ENCODE measurements at places on chromosomes 5 and 9. TPM values are rescaled to one million over a fixed set of nuclear protein-coding genes. Genes with fewer than 3 reads are reported as not detected.

DNA sequence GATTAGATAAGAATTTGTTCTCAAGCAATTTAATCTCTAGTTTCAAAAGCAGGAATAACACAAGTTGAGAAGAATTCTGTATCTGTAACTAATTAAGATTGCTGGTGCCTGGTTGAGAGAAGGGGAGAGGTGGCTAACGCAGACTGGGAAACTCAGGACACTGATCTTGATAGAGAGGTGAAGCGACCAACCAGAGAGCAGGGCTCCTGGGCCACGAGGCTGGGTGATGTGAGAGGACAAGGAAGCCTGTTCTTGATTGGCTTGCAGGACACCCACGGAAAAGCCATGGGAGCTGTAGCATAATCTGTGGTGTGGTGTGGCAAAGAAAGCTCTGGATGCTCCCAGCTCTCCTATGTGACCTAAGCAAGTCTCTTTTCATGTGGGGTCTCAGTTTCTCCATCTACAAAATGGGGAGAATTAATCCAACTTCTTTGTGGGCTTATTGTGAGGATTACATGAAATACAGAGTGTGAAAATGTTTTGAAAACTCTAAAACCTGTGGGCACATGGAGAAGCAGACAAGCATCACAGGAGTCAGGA lies 594.1 kb upstream of the BRINP1 start:
- DNase-seq, result no peak

DNA sequence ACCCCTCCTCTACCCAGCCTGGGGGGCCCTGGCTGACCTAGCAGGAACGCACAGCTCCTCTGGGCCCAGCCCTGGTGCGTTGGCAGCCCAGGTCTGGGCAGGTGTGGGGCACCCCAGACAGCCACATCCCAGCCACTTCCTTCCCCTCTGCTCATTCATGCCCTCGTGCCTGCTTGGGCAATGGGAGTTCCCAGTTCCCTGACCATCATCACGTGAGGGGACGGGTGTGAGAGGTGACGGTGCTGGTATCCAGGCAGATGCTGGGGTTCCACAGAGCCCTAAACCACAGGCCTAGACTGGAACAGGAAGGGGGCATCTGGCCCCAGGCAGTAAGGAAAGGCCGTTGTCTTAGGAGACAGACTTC lies 8.4 kb downstream of the RALGDS start:
- peak; percentile 41 for DNase-seq

DNA sequence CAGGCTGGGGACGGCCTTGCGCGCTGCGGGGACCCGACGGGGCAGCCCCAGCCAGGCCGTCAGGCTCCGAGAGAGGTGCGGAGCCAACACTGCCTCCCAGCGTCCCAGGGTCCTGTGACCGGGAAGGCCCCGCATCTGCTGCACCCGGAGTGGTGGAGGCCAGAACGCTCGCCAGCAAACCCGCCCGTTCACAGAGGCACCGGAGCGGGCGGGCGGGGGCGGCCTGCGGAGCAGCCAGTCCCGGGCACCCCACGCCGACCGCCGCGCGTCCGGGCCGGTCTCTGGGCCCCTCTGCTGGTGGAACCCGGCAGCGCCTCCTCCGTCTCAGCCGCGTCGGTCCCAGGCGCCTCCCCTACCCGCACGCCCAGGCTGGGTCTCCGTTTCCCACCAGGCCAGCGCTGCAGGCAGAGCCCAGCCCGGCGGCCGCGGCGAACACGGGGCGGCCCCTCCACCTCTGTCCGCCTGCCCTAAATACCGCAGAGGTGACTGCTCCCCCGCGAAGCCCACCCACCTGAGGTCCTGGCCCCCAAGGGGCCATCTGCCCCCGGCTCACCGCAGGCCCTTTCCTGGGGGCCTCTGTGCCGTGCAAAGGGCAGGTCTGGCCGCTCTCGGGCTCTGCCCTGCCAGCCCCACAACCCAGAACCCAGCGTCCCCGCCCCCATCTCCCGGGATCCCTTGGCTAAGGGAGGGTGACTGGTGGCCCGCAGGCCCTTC lies 15.9 kb downstream of the EXD3 start:
- DNase-seq, result peak; percentile 79

DNA sequence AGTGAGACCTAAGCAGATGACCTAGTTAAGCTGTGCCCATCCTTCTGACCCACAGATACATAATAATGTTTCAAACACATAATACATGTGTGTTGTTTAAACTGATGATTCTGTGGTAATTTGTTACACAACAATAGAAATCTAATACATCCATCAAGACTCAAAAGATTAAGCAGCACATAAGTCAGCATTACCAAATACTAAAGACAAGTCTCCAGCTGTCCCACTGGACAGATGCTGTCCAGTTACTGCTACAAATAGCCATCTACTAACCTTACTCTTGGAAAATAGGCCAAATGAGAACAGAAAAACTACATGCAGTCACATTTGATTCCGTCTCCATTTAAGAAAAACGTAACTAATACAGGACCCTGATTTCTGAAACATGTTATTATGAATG lies 10.8 kb downstream of the TRMO start:
- no peak for DNase-seq

DNA sequence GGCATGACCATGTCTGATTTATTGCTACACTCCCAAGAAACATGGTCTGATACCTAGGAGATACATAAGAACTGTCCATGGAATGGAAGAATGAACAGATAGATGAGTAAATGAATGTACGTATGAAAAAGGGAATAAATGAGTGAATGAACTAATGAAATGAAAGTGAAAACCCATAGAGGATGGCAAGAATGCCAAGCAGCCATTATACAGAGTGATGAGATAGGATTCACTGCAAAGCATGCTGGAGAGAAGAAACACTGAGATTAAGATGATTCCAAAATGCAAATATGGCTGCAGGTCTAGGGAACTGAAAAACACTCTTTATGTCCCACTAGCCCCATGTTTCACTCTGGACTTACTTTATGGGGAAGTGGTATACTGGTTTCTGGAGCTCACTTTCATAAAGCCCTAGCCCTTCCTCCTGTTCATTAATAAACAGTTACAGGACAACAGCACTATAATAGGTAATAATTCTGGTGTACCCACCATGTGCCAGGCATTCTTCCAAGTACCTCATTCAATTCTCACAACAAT lies 170.3 kb upstream of the RAD23B start:
- no peak for DNase-seq

NR2F1-AS1 gene
- not detected for total RNA-seq

ITGA1 gene
- total RNA-seq, result 6.0 TPM

GRPEL2 gene
- 31.1 TPM for total RNA-seq

TRPM6 gene
- not detected for total RNA-seq

IL5 gene
- 1.7 TPM for total RNA-seq

GNA14 gene
- total RNA-seq, result not detected

TTC39B gene
- total RNA-seq, result 17.8 TPM

NUDT2 gene
- total RNA-seq, result 38.4 TPM
